Fibroblast of skin of back (primary cell): ENCODE measurements at places on chromosomes 13 and 19.

DNA sequence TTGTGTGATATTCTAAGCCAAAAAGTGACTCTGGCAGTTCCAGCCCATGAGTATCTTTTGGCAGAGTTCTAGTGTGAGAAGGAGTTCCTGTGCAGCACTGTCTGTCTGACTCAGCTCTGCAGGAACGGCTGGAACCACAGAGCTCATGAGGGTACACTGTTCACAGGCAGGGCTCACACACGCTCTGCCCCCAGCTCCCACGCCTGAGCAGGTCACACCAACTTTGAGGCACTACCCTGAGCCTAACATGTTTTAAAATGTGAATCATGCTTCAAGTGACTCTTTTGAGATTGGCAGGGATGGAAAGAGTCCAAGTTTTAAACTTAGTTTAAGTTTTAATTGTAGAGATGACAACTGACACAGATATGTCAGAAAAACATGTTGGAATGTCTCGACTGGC, 1203.3 kb downstream of the UQCRFS1 start:
- peak; percentile 36 for DNase-seq

GRCh38 chr13:58883405-58883804, 1251.9 kb downstream of the PCDH17 start:
- no peak for DNase-seq

GRCh38 chr13:113625965-113626721, 31.9 kb downstream of the ATP4B start:
- peak; percentile 76 for DNase-seq

DNA sequence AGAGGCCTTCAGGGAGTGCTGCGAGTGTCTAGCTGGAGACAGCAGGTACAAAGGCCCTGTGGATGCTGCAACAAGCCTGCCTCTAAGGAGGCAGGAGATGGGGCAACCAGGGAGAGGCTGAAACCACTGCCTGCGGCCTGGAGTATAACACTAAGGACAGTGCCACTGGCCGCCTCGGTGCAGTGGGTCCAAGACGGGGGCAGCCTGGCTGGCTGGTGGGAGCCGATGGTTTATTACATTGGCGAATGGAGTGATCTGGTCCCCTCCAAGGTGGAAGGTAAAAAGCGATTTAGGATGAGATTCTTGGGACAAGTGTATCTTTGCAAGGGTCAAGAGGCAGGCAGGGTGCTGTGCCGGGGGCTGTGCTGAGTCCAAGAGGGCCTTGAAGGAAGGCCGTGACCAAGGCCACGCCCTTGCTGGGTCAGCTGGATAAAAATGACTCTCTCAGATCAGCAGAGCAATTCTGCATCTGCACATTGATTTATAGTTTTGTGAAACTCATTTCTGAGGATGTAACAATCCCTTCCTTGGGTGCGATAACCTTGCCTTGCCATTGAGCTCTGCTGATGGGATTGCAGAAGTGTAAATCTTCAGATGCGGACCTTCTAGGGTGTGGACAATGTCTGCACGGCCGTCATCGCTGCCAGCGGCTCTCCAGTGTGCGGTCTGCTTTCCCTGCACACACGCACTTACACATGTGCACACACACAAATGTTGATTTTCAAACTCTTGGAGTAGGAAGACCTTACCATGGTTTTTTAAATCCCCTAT, 6.0 kb downstream of the TMEM255B start:
- no peak for DNase-seq

GRCh38 chr13:39916330-39916729, 260.9 kb downstream of the COG6 start:
- DNase-seq, result no peak

- no peak for DNase-seq
Observed at GRCh38 chr19:13051557-13052165, 51.0 kb downstream of the LYL1 start.

DNA sequence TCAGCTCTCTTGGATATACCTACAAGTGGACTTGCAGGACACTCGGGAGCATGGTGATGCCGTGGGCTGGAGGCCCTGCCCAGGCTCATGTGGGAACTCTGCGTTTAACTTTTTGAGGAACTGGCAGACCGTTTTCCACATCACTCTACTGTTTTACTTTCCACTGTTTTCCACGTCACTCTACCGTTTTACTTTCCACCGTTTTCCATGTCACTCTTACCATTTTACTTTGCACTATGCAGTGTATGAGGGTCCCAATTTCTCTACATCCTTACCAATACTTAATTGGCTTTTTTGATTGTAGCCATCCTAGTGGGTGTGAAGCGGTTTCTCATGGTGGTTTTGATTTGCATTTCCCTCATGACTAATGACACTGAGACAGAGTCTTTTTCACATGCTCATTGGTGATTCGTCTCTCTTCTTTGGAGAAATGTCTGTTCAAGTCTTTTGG, 40.5 kb downstream of the GATAD2A start:
- peak; percentile 31 for DNase-seq

DNA sequence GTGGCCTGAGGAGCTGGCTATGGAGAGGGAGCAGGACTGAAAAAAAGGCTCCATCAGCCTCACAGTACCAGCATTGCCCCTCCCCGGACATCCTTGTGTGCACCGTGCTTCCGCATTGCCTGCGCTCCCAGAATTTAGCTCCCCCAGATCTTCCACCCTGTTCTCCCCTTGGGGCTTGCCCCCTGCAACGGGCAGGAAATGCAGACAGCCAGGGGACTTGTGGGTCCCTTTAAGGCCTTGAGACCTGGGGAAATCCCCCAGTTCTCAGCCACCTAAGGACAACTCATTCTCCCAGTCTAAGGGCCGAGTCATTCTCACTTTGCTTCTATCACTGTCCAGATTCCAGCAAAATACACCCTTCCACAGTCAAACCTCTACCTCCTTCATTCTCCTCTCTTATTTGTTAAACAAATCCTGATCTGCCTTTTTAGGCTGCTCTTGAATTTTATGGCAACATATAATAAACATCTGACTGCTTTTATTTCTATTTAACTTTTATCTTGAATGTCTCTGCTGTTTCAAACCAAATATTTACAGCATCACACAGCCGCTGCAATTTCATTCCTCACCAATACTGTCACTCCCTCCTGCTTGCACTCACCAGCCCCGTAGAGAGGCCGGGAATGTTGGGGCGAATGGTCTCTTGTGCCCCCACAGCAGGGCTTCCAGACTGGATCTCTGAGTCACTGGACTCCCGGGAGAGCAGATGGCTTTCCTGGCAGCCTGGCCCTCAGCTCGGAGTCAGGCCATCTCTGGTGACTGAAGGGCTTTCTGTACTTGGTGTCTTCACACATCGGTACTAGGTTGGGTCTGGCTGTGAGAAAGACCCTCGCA, 221.9 kb downstream of the TSHZ3 start:
- DNase-seq, result peak; percentile 99

GRCh38 chr19:51394050-51394836, 3.9 kb upstream of the C19orf84 start:
- DNase-seq, result peak; percentile 99

DNA sequence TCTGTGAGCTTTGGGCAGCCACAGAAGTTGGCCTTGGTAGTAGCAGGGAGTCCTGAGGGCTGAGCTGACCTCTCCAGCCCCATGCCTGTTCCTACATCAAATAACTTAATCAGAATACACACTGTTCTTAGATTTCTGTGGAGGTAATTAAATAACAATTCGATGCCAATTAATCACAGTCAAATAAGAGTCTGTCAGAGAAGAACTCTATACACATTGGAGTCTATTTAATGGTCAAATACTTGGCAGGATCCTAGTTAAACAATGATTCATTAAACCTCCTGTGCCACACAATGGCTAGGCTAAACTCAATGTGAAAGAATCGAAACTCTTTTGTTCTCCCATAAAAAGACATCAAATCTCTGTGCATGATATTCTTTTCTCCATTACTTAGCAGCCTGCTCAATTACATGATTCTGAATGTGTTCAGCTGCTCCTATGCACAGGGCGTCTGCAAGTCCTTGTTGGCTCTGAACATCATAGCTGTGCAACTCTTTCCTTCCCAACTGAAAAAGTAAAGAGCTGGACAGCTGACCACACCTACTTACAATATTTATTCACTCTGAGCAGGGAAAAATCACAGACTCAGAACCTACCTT, 173.1 kb downstream of the ABCC4 start:
- DNase-seq, result no peak

DNA sequence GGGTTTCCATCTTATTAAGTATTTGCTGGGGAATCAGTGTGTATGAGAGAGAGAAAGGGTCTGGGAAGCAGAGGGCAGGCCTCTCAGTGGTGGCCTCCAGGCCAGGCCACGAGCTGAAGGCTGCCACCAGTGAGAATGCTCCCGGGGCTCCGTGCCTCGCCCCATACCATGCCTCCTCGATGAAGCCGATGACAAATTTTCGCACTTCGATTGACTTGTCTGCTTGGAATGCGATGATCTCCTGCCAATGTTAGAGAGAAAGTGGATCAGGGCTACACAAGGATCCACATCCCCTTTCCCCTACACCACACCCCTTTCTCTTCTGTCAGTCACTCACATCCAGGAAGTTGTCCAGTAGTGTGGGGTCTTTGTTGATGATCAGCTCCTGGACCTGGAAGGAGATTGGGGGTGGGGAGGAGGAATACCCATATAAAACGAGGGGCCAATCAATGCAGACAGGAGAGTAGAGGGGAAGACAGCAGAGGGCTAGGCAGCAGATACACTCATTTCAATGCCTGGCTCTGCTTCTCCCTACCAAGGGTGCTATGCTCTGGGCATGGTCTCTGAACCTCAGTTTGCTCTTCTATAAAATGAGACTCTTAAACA, 10.7 kb downstream of the SYMPK start:
- DNase-seq, result peak; percentile 61

DNA sequence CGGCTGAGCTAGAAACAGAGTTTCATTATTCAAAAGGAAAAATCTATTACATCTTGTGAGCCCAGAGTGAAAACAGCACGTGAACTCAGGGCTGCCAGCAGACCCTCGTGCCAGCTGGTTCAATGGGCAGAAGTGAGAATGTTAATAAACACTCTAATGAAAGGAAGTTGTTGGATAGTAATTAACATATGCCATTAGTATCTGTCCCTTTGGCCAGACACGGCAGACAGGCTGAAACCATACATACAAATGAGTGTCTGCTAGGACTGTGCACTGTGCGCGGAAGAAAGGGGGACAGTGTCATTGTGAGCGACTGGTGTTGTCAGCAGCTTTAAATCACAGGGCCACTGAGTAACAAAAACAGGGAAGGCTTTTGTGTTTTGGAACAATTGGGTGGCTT, 121.9 kb upstream of the TSC22D1 start:
- DNase-seq, result no peak

GRCh38 chr13:98517576-98518310, 59.2 kb downstream of the STK24 start:
- no peak for DNase-seq

DNA sequence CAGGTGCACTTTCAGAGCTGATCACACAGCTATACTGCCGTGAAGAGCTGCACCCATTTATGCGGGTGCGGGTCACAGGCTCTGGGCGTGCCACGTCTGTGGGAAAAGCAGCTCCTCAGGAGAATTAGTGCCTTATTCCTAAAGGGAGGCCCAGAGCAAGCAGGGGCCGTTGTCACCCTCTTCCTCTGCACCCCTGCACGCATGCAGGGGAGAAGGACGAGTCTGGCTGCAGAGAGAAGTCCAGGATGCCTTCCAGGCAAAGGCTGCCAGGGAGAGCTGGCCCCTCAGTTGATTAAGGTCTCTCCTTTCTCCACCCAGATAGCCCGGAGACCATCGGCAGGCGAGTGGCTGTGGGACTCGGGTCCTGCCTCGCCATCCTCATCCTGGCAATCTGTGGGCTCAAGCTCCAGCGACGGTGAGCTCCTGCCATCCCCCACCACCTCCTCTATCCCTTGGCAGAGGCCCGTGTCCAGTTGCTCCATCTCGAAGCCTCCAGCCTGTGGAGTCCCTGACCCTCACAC, 3.1 kb upstream of the FFAR1 start:
- DNase-seq, result no peak

DNA sequence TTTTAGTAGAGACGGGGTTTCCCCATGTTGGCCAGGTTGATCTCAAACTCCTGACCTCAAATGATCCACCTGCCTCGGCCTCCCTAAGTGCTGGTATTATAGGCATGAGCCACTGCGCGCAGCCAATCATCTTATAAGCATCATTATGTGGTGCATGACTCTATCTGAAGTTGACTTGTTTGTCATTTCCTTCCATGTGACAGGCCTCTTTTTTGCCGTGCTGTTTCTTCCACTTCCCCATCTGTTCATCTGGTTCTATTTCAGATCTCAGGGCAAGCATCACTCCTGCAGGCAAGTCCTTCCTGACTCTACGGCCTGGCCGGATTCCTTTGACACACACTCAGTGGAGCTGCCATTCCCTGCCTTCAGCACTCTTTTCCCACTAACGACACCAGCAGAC, 15.2 kb downstream of the COL5A3 start:
- DNase-seq, result no peak
